Effector memory CD4-positive, alpha-beta T cell (primary cell): ENCODE measurements at places on chromosomes 11 and 22.

GRCh38 chr11:111870522-111870885, 877 bp downstream of the ALG9 start:
- DNase-seq, result no peak

DNA sequence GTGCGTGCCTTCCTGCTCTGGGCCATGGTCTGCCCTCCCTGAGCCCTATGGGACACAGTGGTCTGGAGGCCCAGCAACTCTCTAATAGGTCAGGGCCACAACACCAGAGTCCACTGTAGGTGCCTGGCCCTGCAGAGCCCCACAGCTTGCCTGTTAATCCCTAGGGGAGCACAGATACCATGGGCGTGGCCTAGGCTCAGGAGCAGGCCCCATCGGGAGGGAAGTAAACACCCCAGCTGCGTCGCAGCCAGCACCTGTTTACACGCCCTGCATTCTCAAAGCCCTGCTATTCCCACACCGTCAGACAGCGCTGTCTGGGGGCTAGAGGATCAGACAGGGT, 2.5 kb downstream of the KCTD17 start:
- DNase-seq, result no peak

GRCh38 chr11:124415356-124415923, 9.2 kb downstream of the OR8B4 start:
- DNase-seq, result no peak

DNA sequence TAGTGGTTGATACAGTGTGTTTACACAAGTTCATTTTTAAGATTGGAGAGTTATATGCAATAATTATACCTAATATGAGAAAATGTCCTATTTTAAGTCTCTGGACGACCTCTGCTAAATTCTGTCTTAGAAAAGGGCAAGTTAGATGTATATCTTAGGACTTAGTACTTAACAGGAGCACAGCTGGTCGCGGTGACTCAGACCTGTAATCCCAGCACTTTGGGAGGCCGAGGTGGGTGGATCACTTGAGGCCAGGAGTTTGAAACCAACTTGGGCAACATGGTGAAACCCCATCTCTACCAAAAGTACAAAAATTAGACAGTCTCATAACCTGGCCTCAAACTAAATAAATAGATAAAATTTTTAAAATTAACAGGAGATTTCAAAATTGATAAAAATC, 27.2 kb downstream of the BSX start:
- no peak for DNase-seq

DNA sequence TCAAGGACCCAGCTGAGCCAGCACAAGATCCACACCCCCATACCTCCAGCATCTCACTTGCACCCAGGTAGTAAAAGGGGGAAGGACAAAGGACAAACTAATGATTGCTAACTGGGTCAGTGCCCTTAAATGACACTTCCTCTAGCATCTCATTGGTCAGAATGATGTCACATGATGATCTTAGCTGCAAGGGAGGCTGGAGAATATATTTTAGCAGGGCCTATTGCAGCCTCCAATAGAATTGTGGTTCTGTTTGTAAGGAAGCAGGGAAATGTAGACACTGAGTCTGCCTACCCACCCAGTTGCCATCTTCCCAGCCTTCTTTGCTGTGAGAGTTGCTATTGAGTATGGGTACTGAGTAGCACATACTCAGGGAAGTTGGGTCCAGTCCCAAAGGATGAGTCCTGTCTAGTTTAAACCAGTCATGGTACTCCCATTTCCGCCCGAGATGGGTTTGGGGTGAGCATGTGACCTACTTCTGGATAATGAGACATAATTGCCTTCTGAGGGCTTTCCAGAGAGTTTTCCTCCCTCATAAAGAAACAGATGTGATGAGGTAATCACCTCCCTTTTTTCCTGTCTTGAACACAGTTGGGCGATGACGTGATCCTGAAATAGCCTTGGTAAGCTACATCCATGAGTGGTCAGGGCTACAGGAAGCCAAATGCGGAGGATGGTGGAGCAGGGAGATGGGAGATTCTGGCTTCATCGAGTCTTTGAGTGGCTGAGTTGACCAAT, 5.5 kb upstream of the DNAL4 start:
- no peak for DNase-seq
